ENCODE measurements at places on chromosomes 5 and 9. TPM values are rescaled to one million over a fixed set of nuclear protein-coding genes. Genes with fewer than 3 reads are reported as not detected.

The LECT2 gene
- 4.1 TPM for polyA plus RNA-seq

The FOXD4L3 gene
- not detected for polyA plus RNA-seq

The DAB2 gene
- polyA plus RNA-seq, result 185 TPM

The FGF1 gene
- polyA plus RNA-seq, result 15.2 TPM

The TRAF1 gene
- polyA plus RNA-seq, result 4.9 TPM

The GARIN3 gene
- not detected for polyA plus RNA-seq

The CFAP157 gene
- polyA plus RNA-seq, result 6.6 TPM

The CD274 gene
- 0.73 TPM for polyA plus RNA-seq

The PKD2L2 gene
- polyA plus RNA-seq, result 0.26 TPM

The BARX1 gene
- polyA plus RNA-seq, result 0.78 TPM

The PFN3 gene
- 6.2 TPM for polyA plus RNA-seq

The NIPSNAP3A gene
- 51.4 TPM for polyA plus RNA-seq

The CATSPER3 gene
- polyA plus RNA-seq, result 1.8 TPM

The SLC36A2 gene
- 7.6 TPM for polyA plus RNA-seq

The ANKRD18B gene
- 0.34 TPM for polyA plus RNA-seq

The DENND4C gene
- polyA plus RNA-seq, result 37.4 TPM

The SLC6A7 gene
- 0.17 TPM for polyA plus RNA-seq

The UBAC1 gene
- polyA plus RNA-seq, result 32.8 TPM

The PHYHD1 gene
- polyA plus RNA-seq, result 58.7 TPM

The FOXD4L6 gene
- not detected for polyA plus RNA-seq

The PHAX gene
- 80.2 TPM for polyA plus RNA-seq

The CARD6 gene
- 2.8 TPM for polyA plus RNA-seq

The EGFL7 gene
- 86.0 TPM for polyA plus RNA-seq

The ADRA1B gene
- 3.6 TPM for polyA plus RNA-seq

The IFNB1 gene
- polyA plus RNA-seq, result not detected

The IL17B gene
- polyA plus RNA-seq, result 1.5 TPM

The FCN2 gene
- 0.77 TPM for polyA plus RNA-seq

The MEIKIN gene
- not detected for polyA plus RNA-seq

The PPP2R2B gene
- 16.6 TPM for polyA plus RNA-seq

The FOXD1 gene
- 7.1 TPM for polyA plus RNA-seq

The CDH18 gene
- polyA plus RNA-seq, result 1.5 TPM
